Skin of body (tissue), 3 donors: ENCODE measurements at places on chromosomes 2 and 18. TPM values are rescaled to one million over a fixed set of nuclear protein-coding genes. Genes with fewer than 3 reads are reported as not detected.

SAG gene
- total RNA-seq: not detected

CFC1 gene
- total RNA-seq: not detected

SERPINB3 gene
- total RNA-seq: 49.5 TPM

ACTR1B gene
- total RNA-seq: 26.7 TPM

SLC4A5 gene
- total RNA-seq: 2.1 TPM

CREB1 gene
- total RNA-seq: 47.4 TPM

SP140 gene
- 0.49 TPM for total RNA-seq

ZSWIM2 gene
- not detected for total RNA-seq

CD8B2 gene
- total RNA-seq: 0.10 TPM

CHRNG gene
- total RNA-seq: 1.6 TPM

FAM228B gene
- 21.2 TPM for total RNA-seq

RUFY4 gene
- 0.10 TPM for total RNA-seq

GREB1L gene
- total RNA-seq: 4.2 TPM

IL1A gene
- total RNA-seq: 0.20 TPM
